ENCODE measurements at places on chromosomes 4 and X.

GRCh38 chr4:1579001-1579900, 104.9 kb downstream of the FAM53A start:
- peak; percentile 75 for DNase-seq

GRCh38 chr4:173461170-173461569, 62.3 kb upstream of the SCRG1 start:
- DNase-seq, result no peak

- no peak for DNase-seq
Measured at GRCh38 chr4:79233820-79234219, 92.0 kb downstream of the NAA11 start.

GRCh38 chrX:106726485-106727437, at the start of gene RNF128:
RNF128 (plus strand) TSS chrX:106726701; CDS start chrX:106726914, 213 bp downstream.
- DNase-seq, result peak; percentile 40

Measured in fibroblast of the aortic adventitia (primary cell).